ENCODE measurements at places on chromosomes 4 and X.

- no peak for DNase-seq
Observed at GRCh38 chrX:153984351-153985178, 12.0 kb downstream of the TMEM187 start.

- no peak for DNase-seq
Observed at GRCh38 chr4:57865264-57865663, 755.1 kb upstream of the IGFBP7 start.

GRCh38 chr4:112279025-112279881 lies 6.5 kb downstream of the TIFA start:
- DNase-seq, result no peak

DNA sequence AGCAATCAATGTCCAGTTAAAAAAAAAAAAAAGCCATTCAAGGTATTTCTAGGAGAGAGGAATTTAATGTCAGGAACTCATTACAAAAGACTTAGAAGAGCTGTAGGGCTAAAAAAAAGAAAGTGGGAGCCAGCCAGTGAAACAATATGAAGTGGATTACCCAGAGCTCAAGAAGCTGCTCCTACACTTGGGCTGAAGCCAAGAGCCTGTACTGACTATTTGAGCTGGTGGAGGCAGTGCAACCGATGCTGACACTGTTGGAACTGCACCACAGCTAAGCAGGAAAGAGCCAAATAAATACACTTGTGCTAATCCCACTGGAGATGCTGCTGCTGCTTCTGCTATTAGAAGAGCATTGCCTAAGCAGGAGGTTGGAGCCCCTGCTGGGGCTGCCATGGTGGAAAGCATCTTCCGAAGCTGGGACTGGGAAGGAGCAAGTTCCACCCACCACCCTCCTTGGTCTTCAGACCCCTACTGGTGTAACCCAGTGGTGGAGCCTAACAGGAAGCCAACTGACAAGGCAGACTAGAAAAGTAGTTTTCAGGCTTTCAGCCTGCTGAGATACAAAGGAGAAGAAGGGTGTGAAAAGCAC lies 65.4 kb downstream of the CXXC4 start:
- DNase-seq, result no peak

DNA sequence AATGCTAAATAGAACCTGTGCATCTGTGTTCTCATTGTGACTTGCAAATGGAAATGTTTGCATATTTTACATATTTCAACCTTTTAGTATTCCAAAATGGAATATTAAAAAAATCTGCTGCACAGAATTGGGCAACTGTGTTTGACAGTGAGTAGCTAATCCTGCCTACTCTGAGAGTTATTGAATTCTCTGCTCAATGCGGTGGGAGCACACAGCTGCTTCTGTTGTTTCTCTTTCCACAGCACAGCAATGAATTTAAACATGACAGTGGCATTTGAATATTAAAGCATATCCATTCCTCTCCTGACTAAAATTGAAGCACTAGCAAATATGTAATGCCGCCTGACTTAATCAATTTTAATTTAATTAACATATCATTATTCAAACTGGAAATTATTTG lies 366.6 kb downstream of the GASK1B start:
- DNase-seq, result no peak

GRCh38 chrX:54714424-54714823 lies 83.6 kb downstream of the ITIH6 start:
- no peak for DNase-seq

DNA sequence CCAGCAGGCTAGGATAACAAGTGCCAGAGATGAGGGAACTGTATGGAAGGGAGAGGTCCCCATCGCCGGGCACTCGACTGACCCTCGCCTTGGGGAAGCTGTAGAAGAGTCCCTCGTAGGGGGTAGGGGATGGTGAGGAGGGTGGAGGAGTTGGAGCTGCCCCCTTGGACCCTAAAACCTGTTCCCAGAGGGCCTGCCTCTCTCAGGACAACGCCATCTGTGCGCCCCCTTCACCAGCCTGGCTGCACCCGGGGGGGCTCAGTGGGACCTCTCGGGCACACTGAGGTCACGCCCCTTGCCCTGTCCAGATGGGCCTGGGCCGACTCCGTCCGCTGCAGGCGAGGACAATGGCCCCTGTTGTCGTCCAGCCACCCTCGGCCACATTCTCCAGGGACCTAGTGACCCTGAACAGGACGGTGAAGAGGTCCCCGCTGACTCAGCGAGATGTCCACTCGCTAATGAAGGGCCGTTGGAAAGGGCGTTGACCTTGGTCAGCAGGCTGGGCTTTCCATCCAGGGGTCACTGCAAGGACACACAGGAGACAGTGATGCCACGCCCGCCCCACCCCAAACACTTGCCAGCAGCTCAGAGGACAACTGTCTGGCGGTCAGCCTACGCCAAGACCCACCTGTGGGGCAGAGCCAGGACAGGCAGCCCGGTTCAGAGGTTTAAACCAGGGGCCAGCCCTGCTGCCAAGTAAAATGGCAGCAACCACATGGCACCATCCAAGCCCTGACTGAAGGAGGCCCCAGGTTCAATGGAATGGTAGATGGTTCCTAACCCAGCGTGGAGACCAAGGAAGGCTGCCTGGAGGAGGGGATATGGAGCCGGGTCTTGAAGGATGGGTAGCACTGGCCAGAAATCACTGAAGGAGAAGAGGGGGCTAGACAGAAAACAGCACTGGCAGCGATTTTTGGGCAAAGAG lies 51.2 kb downstream of the HMX1 start:
- DNase-seq, result no peak

DNA sequence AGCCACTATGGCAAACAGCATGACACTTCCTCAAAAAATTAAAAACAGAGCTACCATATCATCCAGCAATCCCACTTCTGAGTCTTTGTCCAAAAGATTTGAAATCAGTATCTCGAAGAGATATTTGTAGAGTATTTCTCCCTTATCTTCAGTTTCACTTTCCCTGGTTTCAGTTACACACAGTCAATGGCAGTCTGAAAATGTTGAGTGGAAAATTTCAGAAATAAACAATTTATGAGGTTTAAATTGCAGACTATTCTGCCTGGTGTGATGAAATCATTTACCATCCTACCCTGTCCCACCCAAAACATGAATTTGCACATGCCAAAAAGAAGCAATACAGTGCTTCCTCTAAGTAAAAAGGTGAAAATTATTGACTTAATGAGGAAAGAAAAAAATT lies 43.9 kb downstream of the NPY2R start:
- no peak for DNase-seq

- DNase-seq, result no peak
Observed at GRCh38 chrX:134670134-134670924, 12.1 kb upstream of the PLAC1 start.

DNA sequence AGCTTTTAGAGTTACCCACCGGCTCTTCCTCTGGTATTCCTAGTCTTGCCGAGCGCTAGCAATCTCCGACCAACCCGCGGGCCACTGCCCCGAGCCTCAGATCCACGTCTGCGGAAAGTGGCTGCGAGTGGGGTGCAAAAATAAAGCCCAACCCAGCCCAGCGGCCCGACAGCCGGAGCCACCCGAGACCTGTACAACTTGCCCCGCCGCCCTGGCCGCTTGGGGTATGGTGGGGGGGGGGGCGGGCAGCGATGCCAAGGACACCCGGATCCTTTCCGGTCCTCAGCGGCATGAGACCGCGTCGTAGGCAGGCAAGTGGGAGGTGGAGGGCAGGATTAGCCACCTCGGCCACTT lies 1.6 kb downstream of the SLITRK4 start:
- DNase-seq, result no peak

DNA sequence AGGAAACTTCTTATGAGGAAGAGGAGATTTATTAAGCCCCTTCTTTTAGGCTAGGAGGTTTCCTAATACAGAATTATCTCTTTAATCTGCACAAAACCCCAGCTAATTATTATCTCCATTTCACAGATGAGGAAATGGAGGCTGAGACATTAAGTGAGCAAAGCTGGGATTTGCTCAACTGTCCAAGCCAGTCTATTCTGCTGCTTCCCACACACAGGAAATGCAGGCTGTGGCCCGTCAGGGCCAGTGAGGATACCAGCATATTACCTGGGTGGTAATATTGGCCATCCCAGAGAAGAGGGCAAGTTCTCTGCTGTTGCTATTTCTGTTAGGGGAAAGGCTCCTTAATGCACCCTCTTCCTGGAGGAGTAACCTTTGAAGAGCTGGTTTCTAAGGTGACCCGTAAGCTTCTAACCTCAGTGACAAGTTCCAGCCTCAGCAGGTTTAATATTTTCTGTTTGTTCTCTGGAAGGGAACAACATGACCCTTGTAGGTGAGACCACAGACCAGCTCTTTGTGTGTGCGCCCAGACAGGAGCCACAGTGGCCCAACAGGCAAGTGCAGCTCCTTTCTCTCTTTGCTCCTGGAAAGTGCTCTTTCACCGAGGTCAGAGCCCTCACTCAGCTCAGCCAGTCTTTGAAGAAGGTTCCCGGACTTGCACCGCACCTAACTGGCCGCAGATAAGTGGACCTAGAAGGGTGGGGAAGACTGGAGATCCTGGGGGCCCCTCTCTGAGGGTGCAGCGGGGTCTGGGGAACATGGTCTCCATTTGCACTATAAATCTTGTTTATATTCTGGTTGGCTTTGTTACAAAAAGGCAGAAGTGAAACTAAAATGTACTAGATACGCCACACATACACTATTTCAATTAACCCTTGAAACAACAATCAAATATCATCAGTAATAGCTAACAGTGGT lies 35.5 kb downstream of the TBC1D9 start:
- DNase-seq, result no peak

- no peak for DNase-seq
Observed at GRCh38 chrX:40523852-40524251, 56.9 kb upstream of the ATP6AP2 start.

DNA sequence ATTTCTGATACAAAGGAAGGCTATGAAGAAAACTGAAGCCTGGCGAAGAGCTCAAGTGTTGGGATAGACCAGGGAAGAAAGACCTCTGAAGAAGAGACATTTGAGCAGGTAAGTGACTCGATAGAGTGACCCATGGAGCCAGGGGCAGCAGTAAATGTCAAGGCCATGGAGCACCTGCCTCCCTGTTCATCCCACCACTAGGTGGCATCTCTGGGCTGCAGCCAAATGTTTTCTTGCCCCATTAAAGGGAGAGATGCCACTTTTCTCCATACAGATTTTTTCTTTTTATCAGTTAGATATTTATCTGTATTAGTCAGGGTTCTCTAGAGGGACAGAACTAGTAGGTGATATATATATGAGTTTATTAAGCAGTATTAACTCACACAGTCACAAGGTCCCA lies 4.9 kb upstream of the ZNF81 start:
- DNase-seq, result peak; percentile 48

GRCh38 chr4:10584042-10584441 lies 100.5 kb downstream of the CLNK start:
- DNase-seq, result no peak

GRCh38 chrX:20244931-20245330 lies 21.8 kb downstream of the RPS6KA3 start:
- no peak for DNase-seq
